AG10803 (cell line): ENCODE measurements at places on chromosomes 2 and 18.

- DNase-seq, result peak; percentile 63
These were observed 4.8 kb downstream of the TNFRSF11A start for GRCh38 chr18:62329691-62330454.

- DNase-seq, result no peak
These were observed 58.0 kb downstream of the LINC00305 start for GRCh38 chr18:64090876-64091275.

- no peak for DNase-seq
These were observed 76.0 kb downstream of the CBLN2 start for GRCh38 chr18:72468021-72468710.

DNA sequence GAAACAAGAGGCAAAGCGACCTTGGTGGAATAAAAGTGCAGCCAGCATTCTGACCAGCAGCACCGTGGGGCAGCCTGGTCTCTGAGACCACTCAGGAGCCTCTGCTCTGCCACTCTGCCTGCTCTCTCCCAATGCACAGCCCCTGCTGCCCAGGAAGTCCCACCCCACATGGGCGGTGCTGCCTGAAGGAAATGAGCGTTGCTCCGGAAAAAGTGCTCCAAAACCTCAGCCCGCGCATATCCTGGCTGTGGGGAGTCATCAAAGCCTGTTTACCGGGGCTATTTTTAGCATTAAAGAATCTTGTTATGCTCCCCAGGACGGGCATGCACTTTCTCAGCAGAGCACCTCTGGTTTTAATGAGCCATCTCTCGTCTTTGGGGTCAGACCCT is 54.5 kb downstream of the EPAS1 start:
- no peak for DNase-seq

DNA sequence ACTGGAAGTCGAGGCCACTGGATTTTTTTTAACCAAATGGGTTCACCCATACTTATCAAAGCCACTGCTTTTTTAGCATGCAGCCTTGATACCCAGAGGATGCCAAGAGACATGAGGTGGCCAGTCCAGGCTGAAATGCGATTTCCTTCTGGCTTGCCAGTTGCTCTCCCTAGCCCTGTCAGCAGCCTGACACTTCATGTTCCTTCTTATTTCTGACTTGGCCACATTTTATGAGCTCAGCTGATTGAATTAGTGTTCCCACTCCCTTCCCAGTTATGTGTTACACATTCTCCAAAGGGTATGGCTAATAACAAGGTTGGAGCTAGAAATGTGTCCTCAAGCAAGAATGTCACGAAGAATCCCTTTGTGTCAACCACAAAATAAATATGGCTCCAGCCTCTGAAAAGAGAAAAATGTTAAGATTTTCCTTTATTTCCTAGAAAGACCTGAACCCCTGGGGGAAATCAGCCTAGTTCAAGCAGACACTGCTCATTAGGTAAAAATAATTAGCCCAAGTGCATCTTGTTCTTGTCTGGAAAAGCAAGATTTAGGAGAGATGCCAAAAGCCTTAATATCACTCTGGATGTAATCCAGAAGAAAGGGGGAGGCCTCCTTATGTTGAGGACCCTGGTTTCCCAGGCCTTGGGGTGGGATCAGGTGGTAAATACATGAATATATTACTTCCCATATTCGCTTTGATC is 121.7 kb upstream of the TACR1 start:
- peak; percentile 31 for DNase-seq

GRCh38 chr2:109239720-109240119 is 110.7 kb downstream of the SH3RF3 start:
- DNase-seq, result peak; percentile 47

GRCh38 chr18:29181151-29181901 is 1004.4 kb upstream of the CDH2 start:
- peak; percentile 97 for DNase-seq

DNA sequence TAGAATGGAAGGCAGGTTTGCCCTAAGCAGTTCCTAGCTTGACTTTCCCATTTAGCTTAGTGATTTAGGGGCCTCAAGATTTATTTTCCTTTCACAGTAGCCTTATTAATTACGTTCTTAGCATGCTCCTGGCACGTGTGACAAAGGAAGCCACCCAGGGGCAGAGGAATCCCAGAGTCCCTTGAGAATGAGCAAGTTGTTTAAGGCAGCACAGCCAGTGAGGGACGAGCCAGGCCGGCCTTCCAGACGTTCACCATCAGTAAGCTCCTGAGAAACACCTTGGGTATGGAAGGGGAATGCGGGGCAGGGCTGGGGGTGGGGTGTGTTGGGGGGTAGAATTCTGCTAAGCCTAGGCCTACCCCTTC is 76.3 kb downstream of the SOWAHC start:
- DNase-seq, result no peak

- no peak for DNase-seq
These were observed 133.9 kb upstream of the GCFC2 start for GRCh38 chr2:75844651-75845050.

DNA sequence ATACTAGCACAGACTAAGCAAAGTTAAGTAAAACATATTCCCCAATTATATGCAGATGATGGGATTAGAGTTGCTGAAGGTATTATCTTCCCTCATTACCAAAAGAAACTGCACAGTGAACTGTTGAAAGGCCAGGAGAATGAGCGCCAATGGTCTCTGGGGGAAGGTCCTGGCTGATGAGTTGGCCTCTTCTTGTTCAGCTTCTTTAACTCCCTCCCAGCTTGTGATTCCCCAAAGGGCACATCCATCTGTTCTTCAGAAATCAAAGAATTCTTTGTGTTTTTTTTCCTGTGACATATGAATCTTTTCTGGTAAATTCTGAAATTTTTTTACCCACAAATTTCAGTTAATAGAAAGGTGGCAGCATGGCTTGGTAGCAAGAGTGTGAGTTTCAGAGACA is 667.6 kb downstream of the CNTNAP5 start:
- no peak for DNase-seq

GRCh38 chr2:49616800-49617199 is 462.5 kb upstream of the FSHR start:
- DNase-seq, result peak; percentile 0

DNA sequence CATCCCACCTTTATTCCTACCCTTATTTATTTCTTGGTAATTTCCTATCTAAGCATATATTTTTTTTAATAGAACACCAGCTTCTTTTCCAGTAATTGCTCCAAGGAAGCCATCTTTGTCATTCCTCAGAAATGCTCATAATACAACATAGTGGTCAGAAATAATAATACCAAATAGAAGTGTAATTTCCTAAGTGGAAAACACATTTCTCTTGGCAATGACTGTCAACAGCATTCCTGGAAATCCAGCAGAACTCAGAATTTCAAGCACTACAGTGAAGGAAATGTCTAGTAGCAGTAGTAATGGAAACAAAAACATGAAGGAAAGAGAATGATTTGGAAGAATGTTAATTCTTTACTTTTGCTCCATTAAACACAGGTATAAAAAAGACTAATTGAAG is 56.6 kb downstream of the GDF7 start:
- DNase-seq, result peak; percentile 61
